ENCODE measurements at places on chromosomes 4 and X. TPM values are rescaled to one million over a fixed set of nuclear protein-coding genes. Genes with fewer than 3 reads are reported as not detected.

DSPP gene
- total RNA-seq = not detected

DCLK2 gene
- 3.3 TPM for total RNA-seq

SAGE1 gene
- total RNA-seq = not detected

ADH1A gene
- not detected for total RNA-seq

XAGE1A gene
- not detected for total RNA-seq

KLHL13 gene
- total RNA-seq = 7.1 TPM

SERTM2 gene
- 0.19 TPM for total RNA-seq

ZFP92 gene
- total RNA-seq = 0.19 TPM

BMP3 gene
- total RNA-seq = under 0.01 TPM

CT45A2 gene
- total RNA-seq = not detected

HSFX3 gene
- not detected for total RNA-seq

AR gene
- total RNA-seq = 1.5 TPM

COL4A6 gene
- 3.7 TPM for total RNA-seq

PRRG3 gene
- not detected for total RNA-seq

SYNPO2 gene
- 13.6 TPM for total RNA-seq

COX7B2 gene
- not detected for total RNA-seq

SLC26A1 gene
- under 0.01 TPM for total RNA-seq

GYPE gene
- total RNA-seq = 0.56 TPM

ZCCHC12 gene
- total RNA-seq = under 0.01 TPM

F11 gene
- not detected for total RNA-seq
